Stimulated activated CD4-positive, alpha-beta T cell treated with anti-CD3 and anti-CD28 coated beads, Interleukin-1b, Interleukin-23, amount 100 ng/mL, for 24 hours (primary cell): ENCODE measurements at places on chromosomes 11 and 22.

GRCh38 chr11:66443602-66444001, 5.0 kb upstream of the MRPL11 start:
- no peak for DNase-seq

DNA sequence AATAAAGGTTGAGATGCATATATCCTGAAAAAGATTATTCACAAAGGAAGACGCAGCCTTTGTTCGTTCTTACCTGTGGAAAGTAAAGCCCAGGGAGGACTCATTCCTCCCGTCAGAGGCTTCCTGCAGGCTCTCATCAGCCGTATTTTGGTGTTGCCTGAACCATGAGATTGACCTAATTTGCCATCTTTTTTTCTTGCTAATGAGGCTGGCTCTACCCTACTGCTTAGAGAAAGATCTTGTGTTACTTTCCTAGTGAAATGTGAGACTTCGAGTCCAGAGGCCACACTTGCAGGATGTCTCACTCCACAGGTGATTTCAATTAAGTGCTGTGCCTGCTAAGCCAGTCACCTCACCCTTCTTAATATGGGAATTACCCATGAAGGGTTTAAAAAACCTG, 269.9 kb downstream of the NTM start:
- DNase-seq, result no peak

DNA sequence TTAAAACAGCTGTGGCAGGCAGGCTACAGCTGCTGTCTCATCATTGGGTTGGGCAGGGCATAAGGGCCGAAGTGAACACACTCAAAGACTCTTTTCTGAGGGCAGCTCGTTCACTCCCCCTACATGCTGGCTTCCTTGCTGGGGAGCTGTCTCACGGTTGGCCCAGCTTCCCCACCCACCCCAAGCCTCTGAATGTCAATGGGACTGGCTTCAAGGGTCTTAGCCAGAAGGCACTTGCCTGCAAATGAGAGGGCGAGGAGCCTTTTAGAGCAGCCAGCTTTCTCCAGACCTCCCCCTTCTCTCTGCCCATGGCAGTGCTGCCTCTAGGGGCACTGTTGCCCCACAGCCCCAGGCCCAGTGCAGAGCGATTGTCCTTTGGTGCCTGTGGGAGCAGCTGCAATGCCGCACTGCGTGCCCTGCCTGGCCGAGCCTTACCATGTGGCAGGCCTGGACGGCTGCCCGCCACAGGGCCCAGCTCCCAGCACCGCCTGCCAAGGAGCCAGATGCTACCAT, 94.7 kb upstream of the RASSF10 start:
- DNase-seq, result no peak

GRCh38 chr11:82118946-82119345, 614.7 kb downstream of the FAM181B start:
- DNase-seq, result no peak

- no peak for DNase-seq
These were observed 29.5 kb downstream of the TMEM123 start for GRCh38 chr11:102422817-102423712.

GRCh38 chr11:131301306-131301705, 69.1 kb upstream of the NTM start:
- no peak for DNase-seq

GRCh38 chr22:47047321-47048122, 285.1 kb downstream of the TBC1D22A start:
- no peak for DNase-seq

DNA sequence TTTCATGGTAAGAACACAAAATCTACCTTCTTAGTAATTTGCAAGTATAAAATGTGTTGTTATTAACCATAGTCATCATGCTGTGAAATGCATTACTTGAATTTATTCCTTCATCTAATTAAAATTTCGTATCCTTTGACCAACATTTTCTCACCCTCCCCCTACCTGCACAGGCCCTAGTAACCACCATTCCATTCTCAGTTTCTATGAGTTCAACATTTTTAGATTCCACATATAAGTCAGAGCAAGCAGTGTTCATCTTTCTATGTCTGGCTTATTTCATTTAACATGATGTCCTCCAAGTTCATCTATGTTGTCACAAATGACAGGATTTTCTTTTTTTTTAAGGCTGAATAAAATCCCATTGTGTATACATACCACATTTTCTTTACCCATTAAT, 43.5 kb upstream of the CCDC179 start:
- DNase-seq, result no peak

DNA sequence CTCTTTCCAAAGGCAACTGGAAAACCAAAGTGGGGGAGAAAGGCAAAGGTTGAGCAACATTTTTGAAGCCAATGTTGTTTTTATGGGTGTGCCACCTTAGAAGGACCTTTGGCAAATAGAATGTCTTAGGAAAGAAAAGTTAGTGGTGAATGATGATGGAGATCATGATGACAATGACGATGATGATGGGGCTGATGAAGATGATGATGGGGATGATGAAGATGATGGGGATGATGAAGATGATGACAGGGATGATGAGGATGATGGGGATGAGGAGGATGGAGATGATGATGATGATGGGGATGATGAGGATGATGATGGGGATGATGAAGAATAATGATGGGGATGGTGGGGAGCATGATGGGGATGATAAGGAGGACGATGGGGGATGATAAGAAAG, 78.4 kb upstream of the MTMR2 start:
- DNase-seq, result no peak

GRCh38 chr11:65083134-65083833, 556 bp downstream of the CDCA5 start:
- DNase-seq, result no peak

- no peak for DNase-seq
These were observed 22.5 kb downstream of the LRP4 start for GRCh38 chr11:46895821-46896220.

DNA sequence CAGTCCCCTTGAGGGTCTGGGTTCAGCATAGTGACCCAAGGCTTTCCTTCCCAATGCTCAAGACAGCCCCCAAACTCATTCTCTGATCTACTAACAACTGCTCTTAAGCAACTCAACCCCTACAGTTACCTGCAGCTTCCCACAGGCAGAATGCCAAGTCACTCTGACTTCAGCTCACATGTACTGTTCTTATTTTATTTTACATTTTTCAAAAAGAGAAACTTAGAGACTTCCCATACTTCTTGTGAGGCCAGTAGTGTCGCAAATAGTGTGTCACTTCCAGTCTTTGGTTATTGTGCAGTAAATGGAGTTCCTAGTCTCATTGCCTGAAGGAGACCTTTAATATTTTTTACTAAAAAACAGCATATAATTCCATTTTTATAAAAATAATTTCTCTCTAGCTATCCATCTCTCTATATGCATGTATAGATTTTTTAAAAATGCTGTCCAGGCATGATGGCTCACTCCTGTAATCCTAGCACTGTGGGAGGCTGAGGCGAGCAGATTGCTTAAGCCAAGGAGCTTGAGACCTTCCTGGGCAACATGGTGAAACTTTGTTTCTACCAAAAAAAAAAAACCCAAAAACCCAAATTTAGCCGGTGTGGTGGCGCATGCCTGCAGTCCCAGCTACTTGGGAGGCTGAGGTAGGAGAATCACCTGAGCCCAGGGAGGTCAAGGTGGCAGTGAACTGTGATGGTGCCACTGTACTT, 41.8 kb downstream of the ENTHD1 start:
- DNase-seq, result no peak

GRCh38 chr11:91199866-91200265, 977.0 kb upstream of the CHORDC1 start:
- DNase-seq, result no peak

GRCh38 chr11:123413636-123414035, 16.4 kb upstream of the GRAMD1B start:
- no peak for DNase-seq

GRCh38 chr11:13343931-13344717, 66.5 kb downstream of the BMAL1 start:
- DNase-seq, result peak; percentile 47

DNA sequence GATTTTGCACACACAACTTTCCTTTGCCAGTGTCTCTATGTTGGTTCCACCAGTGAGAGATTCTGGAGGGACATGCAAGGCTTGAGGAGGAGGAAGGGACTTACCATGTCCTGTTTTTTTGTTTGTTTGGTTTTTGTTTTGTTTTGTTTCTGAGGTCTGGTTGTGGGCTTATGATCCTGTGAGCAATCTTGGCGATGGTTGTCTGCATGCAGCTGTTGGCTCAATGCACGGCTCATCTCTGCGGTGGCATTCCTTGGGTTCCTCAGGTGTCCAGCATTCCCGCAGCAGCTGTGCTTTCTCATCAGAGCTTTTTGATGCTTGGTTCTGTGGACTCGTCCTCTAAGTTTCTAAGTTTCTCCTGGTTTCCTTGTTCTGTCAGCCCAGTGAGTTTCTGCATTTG, 4.8 kb upstream of the NNMT start:
- DNase-seq, result no peak

- no peak for DNase-seq
These were observed 165.7 kb downstream of the COMMD9 start for GRCh38 chr11:36123336-36124101.

DNA sequence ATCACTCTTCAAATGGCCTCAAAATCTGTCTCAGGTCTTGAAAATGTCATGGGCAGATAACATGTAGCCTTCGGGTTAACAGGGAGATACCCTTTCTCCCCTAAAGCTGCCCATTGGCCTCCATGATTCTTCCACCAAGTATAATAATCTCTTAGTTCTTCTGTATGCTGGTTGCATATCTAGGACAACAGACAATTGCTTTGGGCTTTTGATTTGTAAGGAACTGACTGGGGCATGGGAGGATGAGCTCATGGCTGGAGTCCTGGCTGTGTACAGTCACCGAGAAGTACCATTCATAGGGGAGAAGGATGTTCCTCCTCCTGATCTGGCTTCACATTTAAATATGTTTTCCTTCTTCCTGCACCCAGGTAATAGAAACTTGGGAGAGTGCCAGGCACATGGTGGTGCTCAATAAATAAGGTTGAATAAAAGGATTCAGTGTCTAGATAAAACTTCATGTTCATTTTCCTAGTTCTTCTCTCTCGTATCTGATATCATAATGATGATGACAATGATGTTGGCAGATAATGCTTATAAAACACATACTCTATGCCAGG, 2.8 kb upstream of the AMPD3 start:
- no peak for DNase-seq

- DNase-seq, result no peak
These were observed 36.0 kb downstream of the TENM4 start for GRCh38 chr11:79404806-79405205.

- no peak for DNase-seq
These were observed 33.9 kb upstream of the EIF3M start for GRCh38 chr11:32549611-32550187.

- no peak for DNase-seq
These were observed 79.7 kb downstream of the FBLN1 start for GRCh38 chr22:45582236-45582954.

GRCh38 chr22:32761251-32761903, 40.1 kb upstream of the TIMP3 start:
- DNase-seq, result no peak

DNA sequence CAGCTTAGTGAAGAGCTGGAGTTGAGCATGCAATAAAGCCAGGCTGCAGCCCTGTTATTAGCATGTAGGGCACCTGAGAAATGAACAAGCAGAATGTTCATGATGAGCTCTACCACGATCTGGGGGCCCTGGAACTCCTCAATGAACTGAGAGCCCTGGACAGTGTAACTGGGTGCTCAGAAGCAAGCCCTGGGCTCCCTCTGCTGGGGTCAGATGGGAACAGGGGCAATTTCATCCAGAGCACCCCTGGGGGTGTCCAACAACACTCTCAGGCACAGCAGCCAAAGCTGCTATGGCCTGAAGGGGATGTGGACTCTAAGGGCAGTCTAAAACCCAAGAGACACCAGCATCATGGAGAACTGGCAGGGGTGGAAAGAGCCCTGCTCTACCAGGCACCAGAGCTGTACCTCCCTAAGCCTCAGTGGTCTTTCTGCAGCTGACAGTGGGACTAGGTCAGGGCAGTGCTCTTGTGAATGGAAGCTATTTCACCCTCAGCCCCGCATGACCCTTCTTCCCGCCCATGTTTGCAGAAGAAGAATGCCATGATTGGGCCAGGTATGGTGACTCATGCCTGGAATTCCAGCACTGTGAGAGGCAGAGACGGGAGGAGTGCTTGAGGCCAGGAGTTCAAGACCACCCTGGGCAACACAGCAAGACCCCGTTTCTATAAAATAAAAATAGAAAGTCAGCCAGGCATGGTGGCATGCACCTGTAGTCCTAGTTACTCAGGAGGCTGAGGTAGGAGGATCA, 28.9 kb downstream of the THOC5 start:
- DNase-seq, result no peak

DNA sequence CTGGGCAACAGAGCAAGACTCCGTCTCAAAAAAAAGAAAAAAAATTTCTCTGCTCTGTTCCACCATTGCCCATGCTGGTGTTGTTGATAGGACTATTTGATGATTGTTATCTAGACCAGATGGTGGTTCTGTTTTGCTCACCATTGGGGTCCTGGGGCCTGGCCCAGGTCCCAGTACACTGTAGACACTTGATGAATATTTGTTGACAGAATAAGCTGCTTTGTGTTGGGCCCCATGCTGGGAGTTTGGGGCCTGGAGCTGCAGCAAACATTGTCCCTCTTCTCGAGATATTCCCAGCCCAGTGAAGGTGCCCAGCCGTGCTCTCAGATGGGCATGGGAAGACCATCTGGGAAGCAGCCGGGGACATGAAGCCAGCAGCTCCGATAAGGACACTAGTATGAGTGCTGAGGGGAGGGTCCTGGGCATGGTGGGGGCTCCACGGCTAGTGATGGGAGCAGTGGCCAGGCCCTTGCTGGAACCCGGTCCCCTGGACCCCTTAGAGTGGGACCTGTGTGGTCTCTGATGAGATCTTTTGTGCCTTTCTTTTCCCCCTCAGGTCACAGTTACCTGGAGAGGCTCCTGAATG, 13.6 kb downstream of the INCENP start:
- DNase-seq, result no peak

DNA sequence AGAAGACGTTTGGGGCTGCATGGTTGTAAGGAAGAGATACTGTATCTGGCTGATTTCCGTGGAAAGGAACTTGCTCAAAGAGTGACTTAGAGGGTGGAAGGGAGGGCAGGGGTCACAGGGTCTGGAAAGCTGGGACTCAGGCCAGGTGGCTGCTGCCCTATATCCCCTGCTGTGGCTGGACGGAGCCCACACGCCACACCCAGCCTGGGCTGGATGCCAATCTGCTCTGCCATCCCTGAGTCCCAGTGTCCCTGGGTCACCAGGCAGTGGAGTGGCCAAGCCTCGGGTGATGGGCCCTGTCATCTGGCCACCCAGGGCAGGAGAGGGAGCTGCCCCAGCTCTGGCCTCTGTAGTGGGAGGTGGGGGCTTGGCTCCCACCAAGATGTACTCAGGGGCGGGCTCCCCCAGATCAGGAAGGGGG, 26.5 kb upstream of the KRTAP5-7 start:
- DNase-seq, result no peak

GRCh38 chr22:47171441-47172221, 409.2 kb downstream of the TBC1D22A start:
- no peak for DNase-seq

DNA sequence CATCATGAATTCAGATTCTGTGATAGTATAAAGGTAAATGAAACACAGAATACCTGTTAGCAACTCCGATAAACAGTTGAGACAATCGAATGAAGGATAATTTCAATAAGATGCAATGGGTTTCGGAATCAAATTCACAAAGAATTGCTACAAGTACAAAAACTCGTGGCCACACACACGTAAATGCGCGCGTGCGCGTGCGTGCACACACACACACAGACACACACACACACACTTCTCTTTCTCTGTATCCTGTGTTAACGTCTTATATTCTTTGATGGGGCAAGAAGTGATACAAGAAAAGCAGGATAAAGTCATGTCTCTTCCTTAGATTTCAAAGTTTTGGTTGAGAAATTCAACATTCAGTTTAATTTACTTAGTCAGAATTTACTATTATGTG, 57.2 kb downstream of the FOLH1 start:
- DNase-seq, result no peak
